HCT116 (cell line): ENCODE measurements at places on chromosomes 1 and 21. TPM values are rescaled to one million over a fixed set of nuclear protein-coding genes. Genes with fewer than 3 reads are reported as not detected.

The CYP4Z1 gene
- not detected for total RNA-seq

The INSRR gene
- total RNA-seq: not detected

The VPS45 gene
- 28.1 TPM for total RNA-seq

- no peak for DNase-seq
These were observed 55.2 kb upstream of the PTGS2 start for GRCh38 chr1:186735463-186735862.

- no peak for DNase-seq
These were observed 34.8 kb downstream of the KCNQ4 start for GRCh38 chr1:40818264-40818961.

DNA sequence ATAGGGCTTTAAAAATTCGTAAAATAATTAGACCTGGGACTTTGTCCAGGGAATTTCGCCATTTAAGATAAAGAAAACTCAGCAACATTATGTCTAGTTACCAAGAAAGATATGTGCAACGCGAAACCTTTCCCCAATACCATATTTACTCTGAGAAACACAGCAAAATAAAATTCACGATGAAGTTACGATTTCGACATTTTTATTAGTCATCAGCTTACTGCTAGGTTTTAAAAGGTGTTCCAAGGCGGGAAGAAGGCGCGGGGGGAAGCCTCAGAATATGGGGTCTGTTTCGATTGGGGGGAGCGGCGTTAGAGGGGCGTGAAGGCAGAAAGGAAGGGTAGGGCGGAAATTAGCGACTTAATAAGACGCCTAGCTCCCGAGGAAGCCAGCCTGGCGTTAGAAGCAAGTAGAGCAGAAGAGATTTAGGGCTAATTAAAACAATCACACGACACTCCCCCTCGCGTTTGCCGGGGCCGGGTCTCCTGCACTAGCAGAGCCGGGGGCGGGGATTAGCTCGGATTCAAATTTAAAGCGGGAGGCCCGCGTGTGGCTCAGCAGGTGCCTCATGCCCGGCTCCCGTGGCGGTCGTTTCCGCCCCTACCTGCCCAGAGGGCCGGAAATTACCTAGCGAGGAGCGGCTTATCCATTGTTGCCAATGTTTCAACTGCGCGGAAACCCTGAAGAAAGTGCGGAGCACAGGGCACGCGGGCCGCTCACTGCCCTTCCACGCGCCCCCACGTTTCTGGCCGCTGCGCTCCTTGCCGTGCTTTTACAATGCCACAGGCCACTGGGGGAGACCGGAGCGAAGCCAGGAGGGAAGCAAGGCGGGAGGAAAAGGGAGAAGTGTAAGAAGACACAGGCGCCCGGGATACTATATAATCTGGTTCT, 795 bp upstream of the POU2F1 start:
- DNase-seq: peak; percentile 80

DNA sequence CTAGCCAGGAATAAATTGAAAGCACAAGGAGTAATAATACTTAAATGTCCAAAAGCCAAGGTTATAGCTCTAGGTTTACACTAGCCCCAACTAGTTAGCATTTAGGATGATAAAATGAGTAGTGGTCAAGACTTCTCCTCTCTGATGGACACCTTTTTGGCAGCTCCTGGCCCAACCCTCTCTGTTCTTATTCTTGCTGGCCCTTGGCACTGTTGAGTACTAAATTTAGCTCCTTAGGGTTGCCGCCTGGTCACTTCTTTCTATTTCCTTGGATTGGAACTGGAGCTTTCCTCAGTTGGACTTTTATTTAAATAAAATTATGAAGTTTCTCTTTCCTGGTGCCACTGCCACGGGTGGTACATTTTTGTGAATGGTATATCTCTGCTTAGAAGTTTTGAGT, 28.3 kb downstream of the ARID1A start:
- DNase-seq: no peak

DNA sequence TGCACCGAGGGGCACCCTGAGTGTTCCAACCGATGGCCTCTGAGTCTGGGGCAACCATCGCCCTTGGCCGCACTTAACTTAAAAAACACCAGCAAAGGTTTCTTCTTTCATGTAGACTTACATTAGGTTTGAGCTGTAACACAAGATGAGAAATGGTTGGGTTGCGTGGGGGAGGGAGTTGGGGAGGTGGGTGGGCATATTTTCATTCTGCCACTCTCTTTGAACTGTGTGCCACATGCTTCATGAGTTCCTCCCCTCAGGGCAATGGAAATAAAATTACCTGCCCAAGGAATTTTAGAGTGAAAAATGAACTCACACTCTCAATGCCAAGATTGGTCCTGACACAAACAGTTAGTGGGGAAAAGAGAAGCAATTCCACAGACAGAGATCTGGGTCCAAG, 430.1 kb upstream of the USP24 start:
- no peak for DNase-seq

GRCh38 chr1:61561666-61562065, 163.3 kb downstream of the TM2D1 start:
- no peak for DNase-seq

DNA sequence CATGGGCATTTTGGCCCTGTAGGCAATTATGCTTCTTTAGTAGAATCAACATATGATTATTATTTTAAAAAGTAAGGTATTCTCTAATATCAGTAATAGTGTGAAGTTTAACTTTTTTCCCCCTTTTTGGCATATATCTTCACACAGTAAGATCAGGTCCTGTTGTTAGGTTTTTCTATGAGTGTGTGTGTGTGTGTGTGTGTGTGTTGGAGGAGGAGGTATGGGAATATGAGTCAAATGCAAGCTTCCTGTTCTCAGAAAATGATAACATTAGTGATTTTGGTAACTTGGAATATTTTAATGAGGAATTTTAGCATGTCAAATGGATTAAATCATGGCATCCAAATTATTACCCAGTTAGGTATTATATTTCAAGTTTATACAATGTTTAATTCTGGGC, 65.8 kb upstream of the BCL10 start:
- no peak for DNase-seq

GRCh38 chr1:248696261-248696660, 6.3 kb downstream of the OR14I1 start:
- no peak for DNase-seq
